ENCODE measurements at places on chromosomes 5 and 9.
A peak's percentile ranks its signal among the peaks of the same experiment; 100 is the strongest.

DNA sequence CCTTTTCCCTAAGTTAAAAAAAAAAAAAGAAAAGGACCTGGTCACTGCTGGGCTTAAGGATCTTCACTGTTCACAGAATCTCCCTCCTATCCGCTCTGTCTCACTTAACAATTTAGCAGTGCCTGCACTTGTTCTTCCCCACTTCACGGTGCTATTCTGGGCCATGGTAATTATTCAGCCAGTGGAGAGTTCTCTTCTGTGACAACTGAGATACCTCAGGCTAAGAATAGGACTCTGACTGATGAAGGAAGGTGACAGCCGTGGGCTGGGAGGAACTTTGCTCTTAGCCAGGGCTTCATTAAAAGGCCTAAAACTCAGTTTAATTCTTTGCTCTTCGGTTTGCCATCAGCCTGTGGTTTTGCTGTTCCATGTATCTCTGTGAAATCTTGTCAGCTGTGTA lies 51.9 kb upstream of the ENTREP1 start:
- DNase-seq = no peak

- DNase-seq = no peak
Measured at GRCh38 chr5:174247301-174247700, 201.8 kb downstream of the NSG2 start.

DNA sequence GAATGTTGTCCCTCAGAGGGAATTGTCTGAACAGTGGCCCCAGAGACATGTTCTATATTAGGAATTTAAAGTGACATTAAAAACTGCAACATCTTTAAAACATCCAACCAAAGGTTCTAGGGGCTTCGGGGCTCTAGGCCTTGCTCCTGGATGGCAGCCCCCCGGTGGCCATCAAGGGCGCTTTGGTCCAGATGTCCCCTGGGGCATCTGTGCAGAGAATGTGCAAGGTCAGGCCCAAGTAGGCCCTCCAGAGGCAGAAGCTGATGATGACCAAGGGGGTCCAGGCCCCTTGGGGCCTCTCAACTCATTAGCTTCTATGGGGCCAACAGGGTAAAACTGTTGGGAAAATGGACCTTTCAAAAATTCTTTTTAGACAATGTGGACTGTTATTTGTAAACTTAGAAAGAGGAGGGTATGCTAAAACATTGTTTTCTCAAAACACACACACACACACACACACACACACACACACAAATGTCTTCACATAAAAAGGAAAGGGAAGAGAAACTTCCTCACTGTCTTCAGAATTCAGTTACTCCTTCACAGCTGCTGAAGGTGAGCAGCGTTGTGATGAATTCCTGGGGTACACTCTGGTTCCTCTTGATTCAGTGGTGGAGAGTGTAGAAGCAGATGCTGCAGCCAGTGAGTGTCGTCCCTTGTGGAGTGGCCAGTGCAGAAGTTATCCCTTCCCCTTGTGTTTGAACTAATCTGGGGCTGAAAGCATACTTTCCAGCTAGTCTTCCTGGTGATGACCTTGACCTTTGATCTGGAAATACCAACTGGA lies 125.2 kb downstream of the WDR41 start:
- no peak for DNase-seq

- DNase-seq = no peak
Measured at GRCh38 chr5:180020176-180020575, 51.4 kb downstream of the RNF130 start.

GRCh38 chr9:79377339-79377855 lies 194.4 kb upstream of the TLE4 start:
- no peak for DNase-seq

DNA sequence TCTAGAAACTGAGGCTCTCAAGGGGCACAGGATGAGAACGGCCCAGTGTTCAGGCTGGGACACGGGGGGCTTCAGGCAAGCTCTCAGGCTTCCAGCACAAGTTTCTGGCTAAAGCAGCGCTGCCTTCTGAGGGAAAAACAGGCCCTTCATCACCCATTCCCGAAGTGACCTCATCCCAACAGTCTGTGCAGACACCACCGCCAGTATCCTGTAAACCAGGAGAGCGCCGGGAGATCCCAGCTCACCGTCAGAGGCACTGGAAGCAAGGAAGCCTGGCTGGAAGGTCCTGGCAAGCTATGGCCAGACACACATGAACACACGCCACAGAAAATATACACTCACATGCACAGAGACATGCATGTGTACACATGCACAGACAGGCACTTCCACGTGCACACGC lies 8.8 kb downstream of the SLC12A7 start:
- DNase-seq = no peak

GRCh38 chr5:52469835-52470234 lies 317.9 kb upstream of the ITGA1 start:
- DNase-seq = no peak

GRCh38 chr5:95609711-95610110 lies 10.2 kb upstream of the GPR150 start:
- DNase-seq = no peak

GRCh38 chr9:99264070-99264680 lies 42.1 kb downstream of the SEC61B start:
- no peak for DNase-seq

DNA sequence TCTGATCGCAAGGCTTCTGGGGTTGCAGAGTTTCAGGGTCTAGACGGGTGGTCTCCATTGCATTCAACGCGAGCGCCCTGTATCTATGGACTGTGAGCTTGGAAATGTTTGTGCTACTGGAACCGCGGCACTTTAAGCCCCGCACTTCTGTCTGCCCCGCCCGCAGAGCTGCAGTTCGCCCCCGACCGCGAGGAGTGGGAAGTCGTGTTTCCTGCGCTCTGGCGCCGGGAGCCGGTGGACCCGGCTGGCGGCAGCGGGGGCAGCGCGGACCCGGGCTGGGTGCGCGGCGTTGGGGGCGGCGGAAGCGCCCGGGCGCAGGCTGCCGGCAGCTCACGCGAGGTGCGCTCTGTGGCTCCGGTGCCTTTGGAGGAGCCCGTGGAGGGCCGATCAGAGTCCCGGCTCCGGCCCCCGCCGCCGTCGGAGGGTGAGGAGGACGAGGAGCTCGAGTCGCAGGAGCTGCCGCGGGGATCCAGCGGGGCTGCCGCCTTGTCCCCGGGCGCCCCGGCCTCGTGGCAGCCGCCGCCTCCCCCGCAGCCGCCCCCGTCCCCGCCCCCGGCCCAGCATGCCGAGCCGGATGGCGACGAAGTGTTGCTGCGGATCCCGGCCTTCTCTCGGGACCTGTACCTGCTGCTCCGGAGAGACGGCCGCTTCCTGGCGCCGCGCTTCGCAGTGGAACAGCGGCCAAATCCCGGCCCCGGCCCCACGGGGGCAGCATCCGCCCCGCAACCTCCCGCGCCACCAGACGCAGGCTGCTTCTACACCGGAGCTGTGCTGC lies 1.0 kb downstream of the ADAMTS19 start:
- no peak for DNase-seq

- no peak for DNase-seq
Measured at GRCh38 chr5:147452165-147452811, 57.6 kb downstream of the DPYSL3 start.

- DNase-seq = no peak
Measured at GRCh38 chr5:124650951-124651662, 95.3 kb downstream of the ZNF608 start.

GRCh38 chr9:119839888-119840287 lies 470.7 kb upstream of the BRINP1 start:
- DNase-seq = no peak

GRCh38 chr5:134492568-134492967 lies 32.9 kb upstream of the JADE2 start:
- DNase-seq = no peak

DNA sequence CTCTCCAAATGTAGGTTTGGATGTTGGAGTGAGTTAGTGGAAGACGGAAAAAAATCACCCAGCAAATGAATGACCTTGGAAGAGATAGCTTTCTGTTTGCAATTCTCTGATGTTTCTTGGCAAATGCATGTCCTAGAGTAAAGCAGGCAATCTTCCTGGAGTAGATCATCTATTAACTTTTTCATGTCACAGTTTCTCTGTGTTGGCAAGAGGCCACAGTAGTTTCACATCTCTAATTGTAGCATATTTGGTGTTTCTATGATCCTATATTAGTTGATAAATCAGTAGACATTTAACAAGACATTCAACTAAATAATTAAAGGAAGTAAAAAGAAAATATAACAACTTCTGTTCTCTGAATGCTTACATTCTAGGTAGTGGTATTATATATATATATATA lies 138.2 kb upstream of the MINAR2 start:
- DNase-seq = no peak

GRCh38 chr9:124078641-124079040 lies 67.1 kb downstream of the LHX2 start:
- peak; percentile 82 for DNase-seq

- DNase-seq = no peak
Measured at GRCh38 chr5:96146675-96147074, 185.0 kb upstream of the ELL2 start.

DNA sequence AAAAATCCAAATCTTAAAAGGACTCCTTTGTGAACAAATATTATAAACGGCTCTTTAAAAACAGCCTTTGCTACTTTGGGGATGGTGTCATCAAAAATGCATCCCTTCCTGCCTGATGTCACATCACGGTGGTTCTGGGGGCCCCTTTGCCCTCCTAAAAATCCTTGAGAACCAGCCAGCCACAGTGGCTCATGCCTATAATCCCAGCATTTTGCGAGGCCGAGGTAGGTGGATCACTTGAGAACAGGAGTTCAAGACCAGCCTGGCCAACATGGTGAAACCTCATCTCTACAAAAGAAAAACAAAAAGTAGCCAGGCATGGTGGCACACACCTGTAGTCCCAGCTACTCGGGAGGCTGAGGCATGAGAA lies 43.9 kb downstream of the FNBP1 start:
- no peak for DNase-seq

DNA sequence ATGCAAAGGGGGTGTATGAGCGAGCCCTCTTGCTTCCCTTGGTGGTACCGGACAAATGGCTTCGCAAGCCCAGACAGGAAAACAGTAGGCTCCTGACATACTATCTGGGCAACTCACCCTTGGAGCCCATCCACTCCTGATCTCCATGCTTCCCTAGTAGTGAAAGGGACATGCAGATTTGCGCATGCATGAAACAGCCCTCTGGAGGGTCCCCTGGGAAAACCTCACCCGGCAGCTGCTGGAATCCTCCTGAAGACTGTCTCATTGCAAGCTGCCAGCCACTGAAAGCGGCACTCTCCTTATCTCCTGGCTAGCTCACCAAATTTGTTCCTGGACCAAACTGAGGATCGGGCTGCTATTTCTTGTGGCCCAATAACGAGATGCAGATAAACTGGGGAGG lies 10.2 kb downstream of the ZNF169 start:
- no peak for DNase-seq

DNA sequence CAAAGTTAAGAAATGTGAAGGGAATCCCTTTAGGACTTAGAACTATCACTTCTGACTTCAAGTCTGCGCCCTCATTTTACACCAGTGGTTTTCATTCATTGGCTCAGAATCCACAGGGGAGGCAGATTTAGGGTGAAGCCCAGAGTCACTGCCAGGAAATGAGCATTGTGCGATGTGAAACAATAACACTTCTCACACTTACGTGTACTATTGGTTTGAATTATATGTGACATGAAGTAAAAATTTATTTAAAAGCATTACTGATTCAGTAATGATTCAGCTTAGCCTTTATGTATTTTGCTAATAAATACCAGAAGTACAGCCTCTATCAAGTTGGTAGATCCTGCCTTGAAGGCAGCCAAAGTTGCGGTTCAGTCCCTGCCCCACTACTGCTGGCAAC lies 98.6 kb downstream of the PAM start:
- no peak for DNase-seq

GRCh38 chr9:71302776-71303175 lies 181.4 kb upstream of the TRPM3 start:
- no peak for DNase-seq

All from PC-9 (cell line).